ENCODE measurements at places on chromosomes 3 and 15.

- no peak for DNase-seq
These were observed 42.0 kb downstream of the WWTR1 start for GRCh38 chr3:149615731-149616221.

DNA sequence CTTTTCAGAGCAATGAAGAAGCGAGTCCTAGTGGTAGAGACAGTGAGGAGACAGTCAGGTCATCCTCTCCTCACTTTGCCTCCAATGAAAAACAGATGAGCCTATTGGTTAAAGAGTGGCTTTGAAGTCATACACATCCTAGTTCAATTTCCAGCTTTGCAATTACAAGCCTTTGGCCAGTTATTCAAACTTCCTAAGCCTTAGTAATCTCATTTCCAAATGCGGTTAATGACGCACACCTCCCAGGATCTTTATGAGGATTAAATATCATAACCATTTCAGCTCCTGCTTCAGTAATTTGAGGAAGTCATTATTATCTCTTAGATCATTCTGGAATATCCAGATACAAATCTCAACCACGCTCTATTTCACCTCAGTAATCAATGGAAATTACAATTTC is 10.0 kb upstream of the ST6GAL1 start:
- no peak for DNase-seq

DNA sequence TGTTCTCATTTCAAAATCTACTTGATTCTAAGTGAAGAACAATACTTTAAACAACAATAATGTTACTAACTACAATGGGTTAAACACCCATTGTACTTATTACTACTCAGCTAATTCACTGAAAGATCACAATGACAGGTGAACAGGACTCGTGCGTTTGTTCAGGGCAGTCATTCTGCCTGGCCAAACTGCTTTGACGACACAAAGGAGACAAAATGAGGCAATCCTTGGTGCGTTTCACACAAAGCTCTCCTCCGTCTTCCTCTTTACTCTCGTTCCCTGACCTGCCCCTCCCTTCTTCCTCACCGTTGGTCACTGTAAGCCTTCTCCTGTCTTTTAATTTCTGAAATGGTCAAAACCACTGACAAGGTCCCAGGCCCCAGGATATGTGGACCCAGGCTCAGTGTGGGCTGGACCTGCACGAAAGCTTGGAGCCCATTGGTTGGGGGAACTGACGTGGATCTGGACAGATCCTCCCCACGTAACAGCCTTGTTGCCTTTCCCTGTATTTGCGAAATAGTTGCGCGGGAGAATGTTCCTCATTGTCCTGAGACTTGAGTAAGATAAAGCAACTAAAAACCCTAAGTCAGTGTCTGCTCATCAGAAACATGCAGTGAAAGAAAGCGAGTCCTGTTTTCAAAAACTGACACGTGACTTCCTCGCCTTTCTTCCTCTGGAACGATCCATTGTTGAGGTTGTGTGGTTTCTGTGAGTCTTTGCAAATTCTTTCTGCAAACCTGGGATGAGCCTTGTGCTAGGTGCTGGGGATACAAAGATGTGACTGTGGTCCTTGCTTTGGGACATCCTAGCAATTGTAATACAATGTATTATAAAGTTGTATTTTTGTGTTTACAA is 147.1 kb upstream of the RGMA start:
- DNase-seq, result no peak

DNA sequence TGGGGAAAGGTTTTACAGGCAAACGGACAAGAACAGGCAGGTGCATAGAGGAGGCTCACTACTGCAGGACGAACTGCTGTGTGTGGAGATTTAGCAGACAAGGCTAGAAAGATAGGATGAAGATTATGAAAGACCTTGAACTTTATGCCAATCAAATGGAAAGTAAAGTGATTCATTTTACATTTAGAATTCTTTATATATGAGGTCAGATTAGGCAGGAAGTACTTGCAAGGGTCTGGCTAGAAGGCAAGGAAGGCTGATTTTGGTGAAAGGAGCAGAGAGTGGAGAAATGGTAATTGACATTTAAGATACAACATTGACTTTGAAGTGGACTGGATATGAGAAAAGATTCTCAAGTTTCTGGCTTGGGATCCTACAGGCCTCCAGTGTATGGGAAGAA is 33.6 kb downstream of the PLSCR4 start:
- DNase-seq, result no peak
